NCI-H226 (cell line): ENCODE measurements at places on chromosomes 1 and 21.
A peak's percentile ranks its signal among the peaks of the same experiment; 100 is the strongest.

- DNase-seq = no peak
These were observed 38.2 kb upstream of the PLA2G5 start for GRCh38 chr1:20031836-20032235.

DNA sequence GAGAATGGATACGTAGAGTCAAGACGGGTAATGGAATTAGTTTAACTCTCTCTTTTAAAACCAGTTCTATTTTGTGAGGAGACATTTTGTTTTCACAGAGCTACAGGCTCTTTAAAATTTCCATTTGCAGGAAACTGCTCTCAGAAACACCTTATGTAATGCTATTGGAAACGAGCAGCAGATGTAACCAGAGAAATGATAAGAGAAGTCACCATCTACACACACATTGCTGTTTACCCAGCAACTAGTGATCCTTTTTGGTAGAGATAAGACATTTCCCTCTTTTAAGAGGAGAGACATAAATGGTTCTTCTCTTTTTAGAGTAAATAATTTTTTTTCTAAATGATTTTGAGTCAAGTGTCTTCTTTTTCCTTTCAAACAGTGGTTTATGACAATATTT, 80.6 kb downstream of the KCTD3 start:
- DNase-seq = no peak

DNA sequence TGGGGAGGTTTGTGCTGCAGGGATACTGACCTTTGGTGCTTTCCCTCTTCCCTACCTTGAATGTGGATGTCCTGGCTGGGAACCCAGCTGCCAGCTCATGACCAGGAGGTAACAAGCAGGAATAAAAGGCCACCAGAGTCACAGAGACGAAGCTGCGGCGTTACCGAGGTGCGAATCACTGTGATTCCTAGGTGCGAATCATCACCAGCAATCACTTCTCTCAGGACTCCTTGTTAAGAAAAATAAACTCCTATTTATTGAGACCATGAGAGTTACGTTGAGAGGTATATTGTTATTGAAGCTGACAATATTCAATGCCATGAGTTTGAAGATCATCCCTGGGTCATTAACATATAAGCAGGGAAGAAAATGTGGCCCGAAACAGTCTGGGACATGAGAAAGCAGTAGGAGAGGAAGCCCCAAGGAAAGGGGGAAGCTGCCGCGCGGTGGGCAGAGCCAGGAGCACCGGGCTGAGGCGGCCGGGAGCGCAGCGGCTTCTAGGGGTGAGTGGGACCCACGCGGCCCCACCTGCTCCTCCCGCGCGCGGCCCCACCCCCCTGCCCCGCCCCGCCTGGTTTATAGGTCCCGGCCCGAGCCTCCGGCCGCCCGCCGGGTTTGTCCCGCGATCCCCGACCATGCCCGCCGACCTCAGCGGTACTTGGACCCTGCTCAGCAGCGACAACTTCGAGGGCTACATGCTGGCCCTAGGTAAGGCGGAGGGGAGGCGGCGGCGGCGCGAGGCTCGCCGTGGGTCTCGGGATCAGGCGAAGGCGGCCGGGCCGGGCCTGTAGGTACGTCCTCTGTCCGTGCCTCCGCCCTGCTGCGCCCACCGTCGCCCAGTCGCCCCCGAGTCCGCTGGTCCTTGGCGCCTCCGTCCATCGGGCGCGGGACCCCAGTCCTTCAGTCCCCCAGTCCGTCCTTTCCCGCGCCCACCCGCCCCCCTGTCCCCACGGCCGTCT, at the start of gene RBP7:
RBP7 (plus strand) TSS at position 605 of the 959 bp plus-strand sequence; CDS start at position 636, 31 bp downstream.
- DNase-seq = no peak

DNA sequence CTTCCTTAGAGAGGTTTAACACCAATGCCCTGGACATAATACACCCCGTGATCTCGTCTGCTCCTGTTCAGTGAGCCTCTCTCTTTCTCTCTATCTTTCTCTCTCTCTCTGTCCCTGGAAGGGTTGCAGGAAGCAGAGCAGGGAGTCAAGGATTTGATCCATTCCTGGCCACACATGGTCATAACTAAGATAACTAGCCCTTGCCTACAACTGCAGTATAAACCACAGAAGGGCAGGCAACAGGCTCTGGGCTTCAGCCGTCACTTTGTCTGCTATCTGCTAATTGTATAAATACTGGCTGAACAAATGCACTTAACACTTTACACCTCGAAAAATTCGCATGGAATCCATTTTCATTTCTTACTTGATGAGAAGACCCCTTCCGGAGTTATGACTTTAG, 357.5 kb upstream of the RUNX1 start:
- no peak for DNase-seq

- no peak for DNase-seq
These were observed 2.0 kb downstream of the RNF207 start for GRCh38 chr1:6207921-6208320.

DNA sequence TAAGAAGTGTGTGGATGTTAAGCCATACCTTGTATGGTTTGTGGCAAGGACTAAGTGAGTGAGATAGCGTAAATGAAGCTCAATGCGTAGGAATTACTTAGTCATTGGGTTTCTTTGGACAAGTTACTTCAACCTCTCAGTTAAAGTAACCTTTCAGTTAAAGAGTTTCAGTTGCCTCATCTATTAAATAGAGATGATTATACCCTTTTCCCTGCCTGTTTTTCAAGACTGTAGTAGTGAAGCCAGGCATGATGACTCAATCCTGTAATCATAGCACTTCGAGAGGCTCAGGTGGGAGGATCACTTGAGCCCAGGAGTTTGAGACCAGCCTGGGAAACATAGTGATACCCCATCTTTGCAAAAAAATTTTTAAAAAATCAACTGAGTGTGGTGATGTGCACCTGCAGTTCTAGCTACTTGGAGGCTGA, 6.3 kb downstream of the ZMPSTE24 start:
- DNase-seq = peak; percentile 25

- DNase-seq = peak; percentile 63
These were observed 54.4 kb downstream of the NAV1 start for GRCh38 chr1:201593200-201593921.

DNA sequence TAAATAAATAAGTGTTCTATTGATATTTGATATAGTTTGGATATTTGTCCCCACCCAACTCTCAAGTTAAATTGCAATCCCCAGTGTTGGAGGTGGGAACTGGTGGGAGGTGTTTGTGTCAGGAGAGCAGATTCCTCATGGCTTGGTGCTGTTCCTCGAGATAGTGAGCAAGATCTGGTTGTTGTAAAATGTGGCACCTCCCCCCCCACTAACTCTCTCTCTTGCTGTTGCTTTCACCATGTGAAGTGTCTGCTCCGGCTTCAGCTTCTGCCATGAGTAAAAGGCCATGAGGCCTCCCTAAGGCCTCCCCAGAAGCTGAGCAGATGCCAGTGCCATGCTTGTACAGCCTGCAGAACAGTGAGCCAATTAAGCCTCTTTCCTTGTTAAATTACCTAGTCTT, 20.8 kb downstream of the FRRS1 start:
- DNase-seq = no peak

DNA sequence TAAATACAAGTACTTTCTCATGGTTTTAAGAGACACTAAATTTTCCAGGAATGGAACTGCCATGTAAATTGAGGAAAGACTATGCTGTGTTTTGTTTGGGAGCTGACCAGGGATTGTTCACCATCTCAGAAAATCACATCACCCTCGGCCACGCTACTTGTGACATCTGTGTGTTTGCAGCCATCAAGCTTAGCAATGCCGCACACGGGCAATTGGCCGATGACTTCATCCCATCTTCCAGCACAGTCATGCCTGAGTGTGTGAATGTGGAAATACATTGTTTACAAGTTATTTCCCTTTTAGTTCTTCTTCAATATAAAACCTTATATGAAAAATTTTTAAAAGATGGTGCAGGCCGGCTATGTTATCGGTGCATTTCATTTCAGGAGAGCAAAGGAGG, 121.6 kb downstream of the GLIS1 start:
- no peak for DNase-seq
